ENCODE measurements at places on chromosomes 12 and 14. TPM values are rescaled to one million over a fixed set of nuclear protein-coding genes. Genes with fewer than 3 reads are reported as not detected.

ANKRD9 gene
- 37.0 TPM for total RNA-seq

GRCh38 chr12:94767956-94768355, 117.6 kb upstream of the TMCC3 start:
- no peak overlapping the region for H3K27ac ChIP-seq
- H3K4me3 ChIP-seq = no peak overlapping the region
- no peaks in the 10 kb centered on the region for H3K27me3 ChIP-seq
- no peaks in the 10 kb centered on the region for H3K36me3 ChIP-seq

DNA sequence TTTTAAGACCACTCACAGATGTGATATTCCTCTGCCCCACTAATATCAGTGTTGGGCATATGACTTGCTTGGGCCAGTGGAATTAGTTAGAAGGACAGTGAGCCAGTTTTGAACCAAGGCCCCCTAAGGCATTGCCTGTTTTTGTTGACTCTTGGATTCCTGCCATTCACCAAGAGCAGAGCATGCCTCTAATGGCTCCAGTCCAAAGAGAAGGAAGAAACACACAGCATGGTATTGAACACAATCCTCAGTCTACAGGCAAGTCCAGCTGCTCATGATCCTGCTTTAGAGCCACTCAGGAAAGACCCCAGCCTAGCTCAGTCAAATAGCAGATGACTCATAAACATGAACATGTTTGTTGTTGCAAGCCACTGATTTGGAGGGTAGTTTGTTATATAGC, 1201.5 kb downstream of the BCL11B start:
- no peaks in the 10 kb centered on the region for H3K36me3 ChIP-seq
- H3K4me3 ChIP-seq = no peak overlapping the region
- peaks cover 8% of the 10 kb centered on the region for H3K4me1 ChIP-seq
- DNase-seq = no peak
- H3K27me3 ChIP-seq = no peaks in the 10 kb centered on the region
- H3K27ac ChIP-seq = no peak overlapping the region

DNA sequence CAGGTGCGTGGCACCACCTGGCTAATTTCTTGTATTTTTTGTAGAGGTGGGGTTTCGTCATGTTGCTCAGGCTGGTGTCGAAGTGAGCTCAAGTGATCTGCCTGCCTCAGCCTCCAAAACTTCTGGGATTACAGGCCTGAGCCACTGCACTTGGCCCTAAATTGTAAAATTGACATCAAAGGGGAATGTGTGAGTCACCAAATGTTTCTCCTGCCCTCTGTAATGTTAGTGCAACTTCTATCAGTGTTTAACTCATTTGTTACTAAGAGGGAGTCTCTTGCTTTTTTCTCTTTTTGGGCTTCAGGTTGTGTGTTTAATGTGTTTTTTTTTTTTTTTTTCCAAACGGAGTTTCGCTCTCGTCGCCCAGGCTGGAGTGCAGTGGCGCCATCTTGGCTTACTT, 2.3 kb downstream of the TULP3 start:
- peaks cover 2% of the 10 kb centered on the region for H3K4me1 ChIP-seq
- peaks cover 10% of the 10 kb centered on the region for H3K36me3 ChIP-seq
- H3K27me3 ChIP-seq = no peaks in the 10 kb centered on the region
- H3K4me3 ChIP-seq = no peak overlapping the region
- no peak for DNase-seq

DNA sequence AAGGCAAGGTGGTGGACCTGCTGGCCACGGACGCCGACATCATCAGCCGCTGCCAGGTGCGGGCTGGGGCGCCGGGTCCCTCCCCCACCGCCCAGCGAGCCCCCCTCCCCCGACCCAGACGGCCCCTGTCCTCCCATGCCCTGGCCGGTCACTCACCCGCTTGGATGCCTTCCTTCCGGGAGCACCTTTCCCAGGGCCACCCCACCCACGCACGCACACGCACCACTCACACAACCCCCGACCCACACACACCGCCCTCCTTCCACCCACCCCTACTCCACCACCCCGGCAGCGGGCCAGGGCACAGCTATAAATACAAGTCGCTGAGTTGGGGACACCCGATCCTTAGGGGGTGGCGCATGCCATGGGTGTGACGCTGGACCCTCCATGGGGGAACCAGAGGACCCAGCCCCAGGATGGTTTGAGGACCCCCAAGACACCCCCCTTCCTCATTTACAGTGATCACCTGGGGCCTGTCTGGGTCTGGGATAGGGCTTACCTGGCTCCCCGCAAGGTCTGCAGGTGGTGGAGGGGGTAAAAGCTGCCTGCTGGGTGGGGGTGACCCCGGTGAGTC, 465 bp downstream of the ADSS1 start:
- no peaks in the 10 kb centered on the region for H3K36me3 ChIP-seq
- peak overlapping the region; percentile 88 for H3K4me3 ChIP-seq
- H3K27ac ChIP-seq = no peak overlapping the region
- no peaks in the 10 kb centered on the region for H3K27me3 ChIP-seq
- no peak for DNase-seq

DNA sequence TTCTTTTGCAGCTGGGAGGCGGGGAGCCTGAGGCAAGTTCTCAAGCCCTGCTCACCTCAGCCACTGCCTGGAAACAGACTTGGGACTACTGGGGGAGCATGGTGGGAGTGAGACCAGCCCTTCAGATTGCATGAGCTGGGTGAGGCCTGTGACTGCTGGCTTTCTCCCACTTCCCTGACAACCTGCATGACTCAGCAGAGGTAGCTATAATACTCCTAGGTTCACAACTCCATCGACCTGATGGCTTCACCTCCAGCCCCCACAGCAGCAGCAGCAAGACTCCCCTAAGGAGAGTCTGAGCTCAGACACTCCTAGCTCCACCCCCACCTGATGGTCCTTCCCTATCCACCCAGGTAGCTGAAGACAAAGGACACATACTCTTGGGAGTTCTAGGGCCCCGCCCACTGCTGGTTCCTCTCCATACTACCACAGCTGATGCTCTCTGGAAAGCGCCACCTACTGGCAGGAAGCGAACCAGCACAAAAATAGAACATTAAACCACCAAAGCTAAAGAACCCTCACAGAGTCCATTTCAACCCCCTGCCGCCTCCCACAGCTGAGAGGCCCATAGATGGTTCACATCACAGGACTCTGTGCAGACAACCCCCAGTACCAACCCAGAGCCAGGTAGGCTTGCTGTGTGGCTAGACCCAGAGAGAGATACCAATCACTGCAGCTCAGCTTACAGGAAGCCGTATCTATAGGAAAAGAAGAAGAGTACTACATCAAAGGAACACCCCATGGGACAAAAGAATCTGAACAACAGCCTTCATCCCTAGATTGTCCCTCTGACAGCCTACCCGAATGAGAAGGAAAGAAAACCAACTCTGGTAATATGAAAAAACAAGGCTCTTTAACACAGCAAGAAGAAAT, 68.7 kb downstream of the RPAP3 start:
- H3K4me1 ChIP-seq = peaks cover 3% of the 10 kb centered on the region
- no peak overlapping the region for H3K4me3 ChIP-seq
- 0 out of 2 replicates have a peak, but pooled peaks cover 5% of the 10 kb centered on the region for H3K36me3 ChIP-seq
- H3K27ac ChIP-seq = no peak overlapping the region
- DNase-seq = peak; percentile 86
- H3K27me3 ChIP-seq = no peaks in the 10 kb centered on the region
